Breast epithelium (tissue), 4 donors: ENCODE measurements at places on chromosomes 12 and 14. TPM values are rescaled to one million over a fixed set of nuclear protein-coding genes. Genes with fewer than 3 reads are reported as not detected.
A peak's percentile ranks its signal among the peaks of the same experiment; 100 is the strongest.

DNA sequence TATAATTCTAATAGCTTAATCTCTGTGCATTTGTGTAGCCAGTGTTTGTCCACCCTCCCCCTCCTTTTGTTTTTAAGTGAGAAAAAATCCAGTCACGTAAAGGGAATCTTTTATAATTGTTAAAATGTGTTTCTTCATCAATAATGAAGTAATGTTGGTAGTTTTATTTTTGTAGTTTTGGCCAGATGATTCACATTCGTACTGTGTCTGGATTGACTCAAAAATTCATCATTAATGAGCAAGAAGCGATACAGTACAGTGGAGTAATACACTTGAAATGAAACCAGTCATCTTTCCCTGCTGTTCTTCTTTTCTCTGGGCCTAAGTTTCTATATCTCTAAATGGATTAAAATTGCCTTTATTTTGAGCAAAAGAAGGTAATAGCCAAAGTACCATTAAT is 86.5 kb downstream of the SRGAP1 start:
- no peak for DNase-seq

DNA sequence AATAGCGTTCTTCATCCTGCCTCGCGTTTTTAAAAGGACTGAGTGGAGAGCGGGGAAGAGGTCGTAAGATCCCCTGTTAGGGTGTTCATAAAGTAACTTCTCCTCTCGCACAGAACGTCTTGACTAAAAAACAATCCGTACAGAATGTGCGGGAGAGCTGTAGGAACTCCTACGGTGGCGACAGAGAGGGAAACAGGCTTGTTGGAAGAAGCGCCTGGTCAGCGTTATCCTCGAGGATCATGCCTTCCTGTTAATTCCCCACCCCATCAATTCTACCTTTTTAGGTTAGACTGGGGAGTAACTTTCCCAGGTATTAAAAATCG is 399 bp upstream of the WASHC4 start:
- DNase-seq: no peak

DNA sequence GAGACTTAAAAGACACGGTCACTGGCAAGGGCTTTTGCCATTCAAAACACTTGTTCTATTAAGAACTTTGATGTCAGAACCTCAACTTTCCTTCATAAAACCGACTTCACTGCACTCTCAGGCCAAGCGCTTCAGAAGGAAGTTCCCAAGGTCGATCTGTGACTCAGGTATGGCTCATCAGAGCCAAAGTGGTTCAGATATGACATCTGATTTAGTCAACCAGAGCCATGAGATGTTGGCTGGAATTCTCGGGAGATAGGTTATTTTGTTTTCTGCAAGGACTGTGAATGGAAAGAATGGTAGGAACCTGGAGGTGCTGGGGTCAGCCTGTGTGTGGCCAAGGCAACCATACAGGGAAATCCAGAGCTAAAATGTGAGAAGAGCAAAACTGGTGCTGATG is 445.6 kb downstream of the GLT1D1 start:
- no peak for DNase-seq

DNA sequence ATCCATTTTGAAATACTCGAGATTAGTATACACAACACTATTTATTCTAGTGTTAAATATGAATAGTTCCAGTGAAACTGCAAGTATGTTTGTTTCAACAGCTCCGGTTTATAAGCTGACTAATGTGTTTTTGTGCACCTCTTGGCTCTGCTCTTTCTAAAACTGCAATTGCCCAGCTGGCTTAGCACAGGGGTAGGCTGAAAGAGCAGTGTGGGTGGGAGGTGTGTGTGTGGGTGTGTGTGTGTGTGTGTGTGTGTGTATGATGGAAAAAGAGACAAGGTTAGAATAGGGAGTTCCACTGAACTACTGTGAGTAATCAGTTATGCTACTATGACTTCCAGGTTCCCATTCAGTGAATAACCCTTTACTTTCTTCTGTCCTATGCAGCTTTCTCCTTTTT is 37.8 kb upstream of the DDHD1 start:
- DNase-seq: no peak

Gene PTPN11
- total RNA-seq: 288 TPM

- no peak for DNase-seq
Measured at GRCh38 chr12:30930238-30930637, 3.7 kb downstream of the TSPAN11 start.

GRCh38 chr12:90939382-90939781 is 15.6 kb downstream of the CCER1 start:
- no peak for DNase-seq

DNA sequence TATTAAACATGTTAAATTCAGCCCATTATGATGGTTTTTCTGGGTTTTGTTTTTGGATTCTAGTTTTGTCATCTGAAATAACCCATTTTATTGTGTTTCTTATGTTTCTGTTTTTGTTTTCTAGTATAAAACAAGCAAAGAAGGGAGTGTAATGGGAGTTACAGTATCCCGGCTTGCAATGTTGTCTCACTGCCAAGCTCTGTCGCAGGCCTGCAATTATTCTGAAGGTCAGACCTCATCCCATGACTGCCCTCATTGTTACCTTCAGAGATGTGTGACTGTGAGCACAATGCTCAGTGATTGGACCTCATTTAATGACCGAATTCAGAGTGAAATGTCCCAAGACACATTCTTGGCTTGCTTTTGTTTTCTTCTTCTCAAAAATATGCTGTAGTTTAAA is 73.0 kb upstream of the ATF1 start:
- peak; percentile 28 for DNase-seq

- DNase-seq: no peak
Measured at GRCh38 chr12:49664591-49665239, 41.4 kb downstream of the PRPF40B start.

DNA sequence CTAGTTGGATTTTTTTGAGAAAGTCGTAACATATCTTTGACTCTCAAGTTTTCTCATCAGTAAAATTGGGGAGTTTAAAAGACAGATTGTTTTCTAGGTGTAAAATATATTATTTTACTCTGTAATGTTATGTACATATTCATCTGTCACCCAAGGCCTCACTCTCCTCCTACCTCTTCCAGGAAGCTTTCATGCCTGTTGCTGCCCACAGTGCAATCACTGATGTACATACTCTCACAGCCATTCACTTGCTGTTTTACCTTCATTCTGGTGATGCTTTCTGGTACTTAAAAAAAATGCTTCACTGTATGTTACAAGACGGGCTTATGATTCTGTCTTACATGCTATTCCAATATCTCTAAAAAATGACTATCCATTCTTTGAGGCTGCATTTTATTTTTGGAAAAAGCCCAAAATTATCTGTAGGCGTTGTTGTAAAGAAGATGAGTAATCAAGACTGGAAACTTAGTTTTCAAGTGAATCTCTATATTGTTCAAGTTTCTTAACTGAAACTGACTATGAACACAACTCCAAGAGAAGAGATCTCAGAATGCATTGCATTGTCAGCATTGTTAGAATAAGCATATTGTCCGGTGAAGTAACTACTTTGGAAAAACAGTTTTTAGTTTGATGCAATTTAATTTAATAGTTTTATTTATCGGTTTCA is 82.5 kb downstream of the LMO3 start:
- no peak for DNase-seq

GRCh38 chr14:26486922-26487321 is 110.9 kb downstream of the NOVA1 start:
- DNase-seq: no peak

DNA sequence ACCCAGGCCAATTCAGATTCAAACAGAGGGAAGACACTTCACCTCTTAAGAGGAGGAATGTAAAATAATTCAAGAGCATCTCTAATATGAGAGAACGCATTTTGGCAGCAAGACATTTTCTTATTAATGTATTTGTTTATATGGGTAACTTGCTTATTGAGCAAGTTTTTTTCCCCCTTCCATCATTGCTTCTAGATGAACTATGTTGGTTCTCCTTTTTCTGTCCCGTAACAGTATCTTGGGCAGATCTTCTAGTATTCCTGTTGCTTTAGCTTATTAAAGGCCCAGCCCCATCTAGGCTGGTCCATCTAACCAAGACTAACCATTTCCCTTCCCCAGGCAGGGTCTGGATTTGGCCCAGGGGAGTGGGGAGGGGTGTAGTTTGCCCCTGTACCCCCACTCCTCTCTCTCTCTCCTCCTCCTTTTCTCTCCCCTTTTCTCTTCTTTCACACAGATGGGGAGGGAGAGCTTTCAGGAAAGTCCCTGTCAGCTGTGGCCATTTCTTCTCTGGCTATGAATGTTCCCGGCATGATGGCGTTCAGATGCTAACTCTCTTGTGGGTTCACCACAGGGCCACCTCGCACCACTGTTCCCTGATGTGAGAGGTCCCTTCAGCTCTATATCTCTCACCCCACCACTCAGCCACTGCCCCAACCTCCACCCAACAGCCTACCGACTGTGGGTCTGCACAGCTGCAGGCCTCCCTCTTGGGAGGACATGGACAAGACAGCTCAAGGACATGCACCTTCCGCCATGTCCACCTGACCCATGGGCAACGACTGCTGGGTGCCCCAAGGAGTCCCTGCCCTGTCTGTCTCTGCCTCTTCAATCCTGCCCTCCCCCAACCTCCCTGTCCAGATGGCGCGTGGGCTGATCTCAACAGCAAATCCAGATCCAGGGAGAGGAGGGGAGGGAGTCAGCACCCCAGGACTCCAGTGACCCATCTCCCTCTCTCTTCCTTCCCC is 15.8 kb upstream of the RPS6KL1 start:
- no peak for DNase-seq

GRCh38 chr12:53057816-53058500 is 8.1 kb downstream of the TNS2 start:
- no peak for DNase-seq

- DNase-seq: no peak
Measured at GRCh38 chr12:88854260-88854659, 274.0 kb upstream of the KITLG start.

DNA sequence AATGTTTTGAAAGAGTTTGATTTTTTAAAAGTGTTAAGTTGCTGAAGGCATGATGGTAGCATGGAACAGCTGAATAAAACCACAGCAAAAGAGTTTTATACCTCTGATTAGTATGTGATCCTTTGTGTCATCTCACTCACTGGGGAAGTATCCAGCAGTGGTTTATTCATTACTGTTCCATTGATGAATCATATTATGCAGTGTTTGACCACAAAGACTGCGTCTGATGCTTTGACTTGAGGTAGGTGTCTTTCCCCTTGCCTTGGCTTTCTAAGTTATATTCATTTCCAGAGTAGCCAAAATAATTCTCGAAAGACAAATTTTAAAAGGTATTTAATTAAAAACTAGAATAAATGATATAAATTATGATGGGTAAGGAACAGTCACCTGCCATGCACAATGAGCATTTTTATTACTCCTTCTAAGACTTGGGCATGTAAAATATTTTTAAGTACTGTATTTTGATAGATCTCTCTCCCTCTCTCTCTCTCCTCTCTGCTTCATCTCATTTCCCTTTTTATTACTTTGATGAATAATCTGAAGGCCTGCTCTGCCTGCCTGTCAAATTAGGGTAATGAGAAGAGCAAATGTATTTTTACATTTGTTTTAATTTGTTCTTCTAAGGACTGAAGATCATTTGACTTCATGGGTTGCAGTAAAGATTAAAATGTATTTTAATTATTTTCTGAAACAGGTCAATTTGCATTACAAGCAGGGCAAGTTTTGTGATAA is 164.9 kb downstream of the NAV3 start:
- DNase-seq: no peak

Gene HPD
- 0.64 TPM for total RNA-seq

DNA sequence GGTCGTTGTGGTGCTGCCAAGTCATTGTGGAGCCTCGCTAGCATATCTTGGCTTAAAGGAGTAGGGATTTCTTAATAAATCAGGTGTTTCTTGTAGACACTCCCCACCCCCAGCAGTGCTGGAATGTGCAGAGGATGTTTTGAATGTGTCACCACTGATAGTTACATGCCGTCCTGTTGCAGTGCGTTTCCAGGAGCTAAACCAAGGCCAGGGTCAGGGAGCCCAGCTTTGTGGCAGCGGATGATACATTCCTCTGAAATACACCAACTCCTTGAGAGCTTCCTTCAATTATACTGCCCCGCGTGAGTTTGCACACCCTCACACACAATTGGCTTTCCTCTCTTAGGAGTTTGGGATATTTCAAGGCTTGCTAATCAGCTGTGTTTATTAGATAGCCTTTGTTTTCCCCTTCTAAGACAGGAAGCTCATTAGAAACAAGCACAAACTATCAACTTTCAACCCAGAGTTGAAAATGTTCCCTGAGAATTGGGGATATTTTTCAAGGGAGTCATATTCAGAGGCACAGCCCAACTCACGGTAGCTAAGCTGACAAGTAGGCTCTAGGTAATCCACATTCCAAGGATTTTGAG is 154.9 kb downstream of the C12orf75 start:
- DNase-seq: no peak

Gene KLRC3
- total RNA-seq: not detected

- DNase-seq: no peak
Measured at GRCh38 chr14:24965934-24966578, 83.9 kb downstream of the STXBP6 start.
